ENCODE measurements at places on chromosomes 13 and 19.

DNA sequence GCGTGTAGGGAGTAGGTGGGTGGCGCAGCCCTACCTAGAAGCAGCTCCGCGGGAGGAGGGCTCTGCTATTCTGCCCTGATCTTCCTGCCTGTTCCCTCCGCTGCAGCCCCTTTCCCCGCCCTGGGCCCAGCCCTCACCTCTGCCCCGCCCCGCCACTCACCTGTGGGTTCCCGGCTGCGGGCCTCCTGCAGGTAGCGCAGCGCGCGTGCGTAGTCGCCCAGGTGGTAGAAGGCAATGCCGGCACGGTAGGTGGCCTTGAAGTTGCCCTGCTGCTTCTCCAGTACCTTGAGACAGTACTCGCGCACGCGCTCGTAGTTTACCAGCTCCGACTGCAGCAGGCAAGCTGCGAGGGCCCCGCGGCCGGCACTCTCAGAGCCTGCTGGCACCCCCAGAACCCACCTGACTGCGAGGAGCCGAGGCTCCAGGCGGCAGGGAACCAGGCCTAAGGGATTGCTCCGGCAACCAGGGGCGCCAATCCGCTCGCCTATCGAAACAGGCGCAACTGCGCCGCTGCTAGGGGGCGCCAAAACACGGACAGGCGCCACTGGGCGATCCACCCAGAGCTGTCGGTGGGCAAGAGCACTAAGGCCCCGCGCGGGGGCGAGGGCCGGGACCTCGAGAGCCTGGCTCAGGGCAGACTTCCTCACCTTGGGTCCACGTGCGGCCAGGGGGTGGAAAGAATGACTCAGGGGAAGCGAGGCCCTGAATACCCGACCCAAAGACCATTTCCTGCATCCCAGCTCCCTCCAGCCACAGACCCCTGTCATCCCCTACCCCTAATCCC lies 965 bp downstream of the TTC9B start:
- DNase-seq = no peak

- DNase-seq = no peak
Observed at GRCh38 chr13:25110956-25111584, 15.1 kb downstream of the PABPC3 start.

- no peak for DNase-seq
Observed at GRCh38 chr19:15283141-15283883, 49.0 kb downstream of the BRD4 start.

DNA sequence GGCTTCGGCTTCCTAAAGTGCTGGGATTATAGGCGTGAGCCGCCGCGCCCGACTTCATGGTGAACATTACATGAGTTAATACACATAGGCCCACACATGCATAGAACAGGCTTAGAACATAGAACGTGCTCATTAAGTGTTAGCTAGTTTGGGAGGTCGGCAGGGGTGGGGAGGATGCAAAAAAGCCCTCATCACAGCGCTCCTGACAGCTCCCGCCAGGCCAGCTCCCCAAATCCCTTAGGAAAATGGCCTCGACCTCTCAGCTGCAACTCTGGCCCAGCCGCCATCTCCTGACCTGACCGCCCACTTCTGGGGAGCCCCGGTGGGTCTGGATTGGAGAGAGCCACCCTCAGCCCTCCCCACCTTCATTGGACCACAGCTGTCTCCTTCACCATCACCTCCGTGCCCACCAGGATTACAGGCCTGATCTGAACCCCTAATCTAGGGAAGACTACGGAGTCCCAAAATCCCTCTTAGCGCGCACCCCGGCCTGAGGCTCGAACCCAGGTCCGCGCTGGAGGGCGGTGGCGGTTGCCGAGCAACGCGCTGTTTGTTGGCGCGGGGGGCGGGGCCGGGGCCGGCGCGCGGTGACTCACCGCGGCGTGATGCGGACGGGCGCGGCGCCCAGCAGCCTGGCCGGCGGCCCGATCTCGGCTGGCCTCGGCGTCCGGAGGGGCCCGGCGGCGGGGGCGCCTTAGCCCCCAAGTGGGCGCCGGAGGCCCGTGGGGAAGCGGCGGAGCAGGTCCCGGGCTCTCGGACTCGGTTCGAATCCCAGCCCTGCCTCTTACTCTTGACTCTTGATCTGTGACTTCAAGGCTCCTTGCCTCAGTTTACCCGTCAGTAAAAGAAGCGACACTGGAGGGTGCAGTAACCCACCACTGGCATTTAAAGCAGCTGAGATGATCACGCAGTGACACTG lies 26.7 kb upstream of the NANOS3 start:
- peak; percentile 94 for DNase-seq

DNA sequence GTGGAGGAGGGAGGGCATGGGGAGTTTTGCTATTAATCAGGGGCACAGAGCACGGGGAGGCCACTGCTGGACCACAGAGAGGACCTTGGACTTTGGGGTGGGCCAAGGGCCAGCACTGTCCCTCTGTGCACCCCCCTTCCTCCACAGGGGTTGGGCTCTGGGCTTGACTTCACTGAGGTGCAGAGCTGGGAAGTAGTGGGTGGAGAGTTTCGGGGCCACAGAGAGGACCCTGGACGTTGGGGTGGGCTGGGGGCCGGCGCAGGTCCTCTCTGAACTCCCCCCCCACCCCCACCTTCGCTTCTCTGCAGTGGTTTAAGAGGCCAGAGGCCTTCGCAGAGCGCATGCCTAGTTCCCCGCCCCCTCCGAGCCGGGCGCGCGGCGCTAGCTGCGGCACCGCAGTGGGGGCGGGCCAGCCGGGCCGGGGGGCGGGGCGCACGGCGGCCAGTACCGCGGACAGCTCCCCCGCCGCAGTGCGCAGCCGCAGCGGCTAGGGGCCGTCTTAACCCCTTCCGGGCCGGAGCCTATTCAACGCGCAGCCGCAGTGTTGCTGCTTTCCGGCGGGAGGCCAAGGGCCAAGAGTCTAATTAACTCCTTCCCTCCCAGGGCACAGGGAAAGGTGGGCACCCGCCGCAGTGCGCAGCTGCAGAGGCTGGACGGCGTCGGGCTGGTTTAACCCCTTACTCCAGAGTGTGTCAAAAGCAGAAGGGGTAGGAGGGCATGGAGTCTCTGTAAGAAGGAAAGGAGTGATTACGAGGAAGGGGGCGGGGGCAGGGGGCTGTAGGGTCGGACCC lies 3.7 kb downstream of the KCNC3 start:
- DNase-seq = peak; percentile 83

- no peak for DNase-seq
Observed at GRCh38 chr19:35317464-35318043, 11.4 kb upstream of the CD22 start.

- peak; percentile 67 for DNase-seq
Observed at GRCh38 chr19:34482380-34483250, 1.1 kb downstream of the WTIP start.

DNA sequence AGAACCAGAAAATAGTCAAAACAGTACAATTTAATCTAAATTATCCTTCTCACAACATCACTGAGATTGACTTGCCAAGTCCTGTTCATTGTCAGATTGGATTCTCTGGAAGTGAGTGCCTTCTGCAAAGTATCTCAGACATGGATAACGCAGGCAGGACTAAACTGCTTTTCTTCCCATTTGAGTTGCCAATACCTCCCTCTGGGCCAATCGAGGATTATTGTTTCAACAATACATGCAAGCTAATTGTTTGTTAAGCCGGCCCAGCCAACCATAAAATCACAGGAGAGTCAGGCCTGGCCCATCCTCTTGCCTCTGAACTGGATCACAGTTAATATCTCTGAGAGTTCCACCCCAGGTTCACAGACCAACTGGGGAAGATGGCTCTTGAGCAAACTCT lies 240.0 kb downstream of the ENOX1 start:
- DNase-seq = no peak

GRCh38 chr13:27583645-27584044 lies 36.7 kb downstream of the LNX2 start:
- DNase-seq = no peak

DNA sequence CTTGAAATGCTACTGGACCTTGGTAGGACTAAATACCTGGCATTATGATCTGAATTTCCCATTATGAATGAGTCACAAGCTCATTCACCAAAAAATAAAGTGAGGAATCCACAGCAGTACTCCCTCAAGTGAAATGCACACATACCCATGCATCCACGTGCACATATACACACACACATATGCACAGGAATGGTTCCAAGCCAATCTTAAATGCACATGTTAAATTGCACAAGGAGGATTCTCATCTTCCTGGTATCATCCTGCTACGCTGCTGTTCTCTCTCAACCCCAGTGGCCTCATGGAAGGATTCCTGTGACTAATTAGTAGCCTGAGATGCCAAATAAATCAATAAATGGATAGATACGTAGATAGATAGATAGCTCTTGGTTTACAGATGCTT lies 132.1 kb upstream of the KLF12 start:
- DNase-seq = no peak

GRCh38 chr19:23065306-23065705 lies 51.5 kb upstream of the ZNF730 start:
- no peak for DNase-seq

DNA sequence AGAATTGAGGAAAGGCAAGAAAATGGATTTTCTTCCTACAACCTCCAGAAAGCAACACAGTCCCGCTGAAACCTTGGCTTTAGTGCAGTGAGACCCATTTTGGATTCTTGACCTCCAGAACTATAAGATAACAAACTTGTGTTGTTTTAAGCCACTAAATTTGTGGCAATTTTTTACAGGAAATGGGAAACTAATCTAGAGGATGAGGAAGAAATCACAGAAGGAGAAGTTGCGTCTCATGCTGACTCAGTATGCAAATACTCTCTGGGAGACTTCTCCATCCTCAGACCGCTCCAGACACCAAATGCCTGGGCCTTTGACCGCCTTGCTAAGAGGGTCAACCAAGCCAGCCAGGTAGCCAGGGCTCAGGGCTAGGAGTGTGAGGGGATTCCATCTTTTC lies 13.1 kb upstream of the CEACAM16 start:
- DNase-seq = no peak

GRCh38 chr13:85148009-85148408 lies 651.2 kb downstream of the SLITRK6 start:
- no peak for DNase-seq

- DNase-seq = no peak
Observed at GRCh38 chr19:31436121-31436776, 87.0 kb upstream of the TSHZ3 start.

GRCh38 chr13:73450583-73450982 lies 391.8 kb downstream of the KLF5 start:
- no peak for DNase-seq

GRCh38 chr19:31249217-31249616 lies 100.0 kb downstream of the TSHZ3 start:
- no peak for DNase-seq

GRCh38 chr19:39951686-39952085 lies 17.3 kb upstream of the FCGBP start:
- no peak for DNase-seq

DNA sequence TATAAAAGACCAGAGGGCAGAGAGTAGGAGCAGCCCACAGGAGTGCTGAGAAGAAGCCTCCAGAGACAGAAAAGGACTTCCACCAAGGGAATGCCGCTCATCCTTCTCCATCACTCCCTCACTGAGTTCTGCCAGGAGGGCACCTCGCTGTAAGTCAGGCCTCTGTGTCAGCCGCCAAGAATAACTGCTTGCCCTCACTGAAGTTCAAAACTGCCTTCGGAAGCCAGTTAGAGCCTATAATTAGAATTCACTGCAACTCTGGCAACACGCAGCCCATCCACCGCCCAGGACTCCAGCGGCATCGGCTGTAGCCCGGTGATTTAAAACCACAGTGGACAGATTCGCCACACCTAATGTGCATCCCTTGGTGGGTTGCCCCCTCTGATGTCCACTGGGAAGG lies 281.8 kb upstream of the ZNF507 start:
- peak; percentile 48 for DNase-seq

Measured in left ventricle myocardium superior (tissue), 1 donor.